ENCODE measurements at places on chromosomes 1 and 21. TPM values are rescaled to one million over a fixed set of nuclear protein-coding genes. Genes with fewer than 3 reads are reported as not detected.

DNA sequence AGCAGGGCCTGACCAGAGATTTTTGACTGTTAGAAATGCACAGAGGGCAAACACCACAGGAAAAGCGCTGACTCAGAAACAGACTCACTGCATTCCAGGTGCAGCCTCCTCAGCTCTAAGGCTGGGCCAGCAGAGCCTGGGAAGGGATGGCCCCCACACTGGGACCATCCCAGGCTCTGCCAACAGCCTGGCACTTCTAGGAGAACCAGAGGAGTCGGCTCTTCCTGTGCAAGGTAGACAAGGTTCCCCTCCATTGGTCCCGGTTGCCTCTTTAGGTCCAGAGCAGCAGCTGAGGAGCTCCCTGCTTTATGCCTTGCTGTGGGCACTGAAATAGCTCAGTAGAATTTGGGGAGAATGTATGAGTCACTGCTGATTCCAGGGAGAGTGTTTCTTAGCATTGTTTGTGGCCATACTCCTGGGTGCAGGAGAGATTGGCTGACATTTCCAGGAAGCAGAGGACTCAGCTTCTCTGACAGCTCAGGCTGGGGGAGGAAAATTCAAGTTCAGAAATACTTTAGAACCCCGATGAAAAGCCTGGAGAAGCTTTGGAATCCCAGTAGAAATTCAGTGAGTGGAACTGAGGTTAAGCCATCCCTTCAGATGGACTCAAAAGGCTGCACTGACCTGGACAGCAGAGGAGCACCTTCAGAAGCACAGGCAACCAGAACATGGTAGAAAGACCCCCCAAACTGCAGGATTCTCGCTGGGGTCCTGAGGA lies 19.7 kb downstream of the PRAMEF1 start:
- DNase-seq, result no peak

DNA sequence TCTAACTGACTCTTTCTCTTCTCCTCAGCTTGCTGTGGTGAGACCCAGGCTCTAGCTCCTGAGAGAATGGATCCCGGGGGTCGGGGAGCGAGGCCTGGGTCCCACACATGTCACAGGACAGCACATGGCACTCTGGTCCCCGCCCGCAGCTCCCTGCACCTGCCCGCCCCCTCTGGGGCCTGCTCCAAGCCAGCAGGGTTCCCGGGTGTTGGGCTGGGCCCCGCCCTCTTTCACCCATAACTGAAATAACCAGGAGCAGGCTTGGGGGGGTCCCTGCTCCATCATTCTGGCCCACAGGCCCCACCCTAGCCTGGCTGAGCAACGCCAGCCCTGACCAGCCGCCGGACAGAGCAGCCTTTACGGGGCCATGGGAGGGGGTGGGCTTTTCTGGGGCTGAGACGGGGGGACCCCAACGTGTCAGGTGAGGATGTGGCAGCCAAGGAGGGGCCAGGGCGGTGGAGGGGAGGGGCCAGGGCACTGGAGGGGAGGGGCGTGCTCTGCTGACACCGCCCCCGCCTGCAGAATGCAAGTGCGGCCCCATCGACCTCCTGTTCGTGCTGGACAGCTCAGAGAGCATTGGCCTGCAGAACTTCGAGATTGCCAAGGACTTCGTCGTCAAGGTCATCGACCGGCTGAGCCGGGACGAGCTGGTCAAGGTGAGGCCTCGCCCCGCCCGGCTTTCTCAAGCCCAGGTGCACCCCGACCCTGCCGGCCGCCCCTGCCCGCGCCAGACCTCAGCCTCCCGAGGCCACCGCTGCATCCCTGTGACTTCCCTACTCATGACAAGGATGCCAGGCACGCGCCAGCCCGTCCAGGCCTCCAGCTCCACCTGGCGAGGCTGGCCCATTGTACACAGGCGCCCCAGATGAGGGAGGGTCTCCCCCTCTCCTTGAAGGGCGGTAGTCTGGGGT lies 19.4 kb downstream of the COL6A1 start:
- DNase-seq, result no peak

DNA sequence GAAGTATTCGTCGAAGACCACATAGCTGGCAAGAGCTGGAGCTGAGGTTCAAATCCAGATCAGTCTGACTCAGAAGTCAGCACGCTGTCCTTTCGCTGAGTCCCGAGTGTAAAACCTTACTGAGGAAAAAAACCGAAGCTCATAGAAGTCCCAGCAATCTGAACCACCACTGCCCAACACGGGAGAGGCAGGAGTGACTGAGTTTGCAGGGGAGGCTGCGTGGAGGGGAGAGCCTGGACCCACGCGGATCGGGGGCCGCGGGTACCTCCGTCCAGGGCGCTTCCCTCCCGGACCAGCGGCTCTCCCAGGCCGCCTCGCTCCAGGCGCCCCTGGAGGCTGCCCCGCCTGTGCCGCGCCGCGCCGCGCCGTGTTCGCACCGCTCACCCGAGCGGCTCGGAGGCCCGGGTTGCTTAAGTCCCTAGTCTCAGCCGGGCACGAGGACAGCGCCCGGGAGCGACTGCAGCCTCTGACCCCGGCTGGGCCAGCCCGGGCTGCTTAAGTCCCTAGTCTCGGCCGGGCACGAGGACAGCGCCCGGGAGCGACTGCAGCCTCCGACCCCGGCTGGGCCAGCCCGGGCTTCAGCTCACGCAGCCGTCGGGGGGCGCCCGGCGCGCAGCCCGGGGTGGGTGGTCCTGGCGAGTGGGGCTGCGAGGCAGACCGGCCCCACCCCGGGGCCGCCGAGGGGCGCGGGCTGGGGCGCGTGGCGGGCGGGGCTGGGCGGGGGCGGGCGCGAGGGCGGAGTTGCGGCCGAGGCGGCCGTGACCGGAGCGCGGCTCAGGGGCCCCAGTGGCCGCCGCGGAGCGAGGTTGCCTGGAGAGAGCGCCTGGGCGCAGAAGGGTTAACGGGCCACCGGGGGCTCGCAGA lies at the start of gene ADAMTSL4:
Gene ADAMTSL4, plus strand, starts transcription at position 777 of the 864 bp plus-strand sequence. CDS start 2,881 bp downstream, outside the sequence.
- peak; percentile 74 for DNase-seq

GRCh38 chr1:205879974-205880373 lies 30.0 kb upstream of the PM20D1 start:
- no peak for DNase-seq

GRCh38 chr21:40271164-40271563 lies 403.9 kb downstream of the PCP4 start:
- DNase-seq, result no peak

- no peak for DNase-seq
Measured at GRCh38 chr1:238119861-238120260, 229.1 kb upstream of the ZP4 start.

- DNase-seq, result no peak
Measured at GRCh38 chr1:100476735-100477290, 61.1 kb upstream of the GPR88 start.

Gene DISC1
- total RNA-seq, result 24.3 TPM

Gene UBXN10
- total RNA-seq, result 0.51 TPM
